ENCODE measurements at places on chromosomes 2 and 18. TPM values are rescaled to one million over a fixed set of nuclear protein-coding genes. Genes with fewer than 3 reads are reported as not detected.
A peak's percentile ranks its signal among the peaks of the same experiment; 100 is the strongest.

DNA sequence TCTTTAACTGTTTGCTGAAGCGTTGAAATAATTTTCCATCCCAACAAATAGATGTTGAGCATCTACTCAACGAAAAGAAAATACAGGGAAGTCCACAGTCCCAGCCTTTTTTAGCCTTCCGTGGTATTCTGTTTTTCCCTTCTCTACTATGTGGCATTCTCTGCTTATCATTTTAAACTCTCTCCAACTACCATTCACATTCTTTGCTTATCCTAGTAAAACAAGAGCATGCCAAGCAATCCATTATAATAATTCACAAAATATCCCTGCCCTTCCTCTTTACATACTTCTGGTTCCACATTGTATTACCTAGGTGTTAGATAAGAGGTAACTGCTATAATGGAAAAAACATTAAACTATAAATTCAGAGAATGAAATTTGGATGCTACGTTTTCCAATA is 1.6 kb upstream of the SESTD1 start:
- no peaks in the 10 kb centered on the region for H3K36me3 ChIP-seq
- H3K27me3 ChIP-seq = peaks cover 33% of the 10 kb centered on the region
- H3K4me3 ChIP-seq = no peak overlapping the region

GRCh38 chr2:148049284-148049683 is 28.4 kb downstream of the MBD5 start:
- H3K27me3 ChIP-seq = no peaks in the 10 kb centered on the region
- no peak overlapping the region for H3K27ac ChIP-seq
- H3K4me3 ChIP-seq = no peak overlapping the region
- H3K4me1 ChIP-seq = peaks cover 32% of the 10 kb centered on the region
- DNase-seq = no peak

SPEG gene
- total RNA-seq = 1.1 TPM

HRH4 gene
- 0.43 TPM for total RNA-seq

DNA sequence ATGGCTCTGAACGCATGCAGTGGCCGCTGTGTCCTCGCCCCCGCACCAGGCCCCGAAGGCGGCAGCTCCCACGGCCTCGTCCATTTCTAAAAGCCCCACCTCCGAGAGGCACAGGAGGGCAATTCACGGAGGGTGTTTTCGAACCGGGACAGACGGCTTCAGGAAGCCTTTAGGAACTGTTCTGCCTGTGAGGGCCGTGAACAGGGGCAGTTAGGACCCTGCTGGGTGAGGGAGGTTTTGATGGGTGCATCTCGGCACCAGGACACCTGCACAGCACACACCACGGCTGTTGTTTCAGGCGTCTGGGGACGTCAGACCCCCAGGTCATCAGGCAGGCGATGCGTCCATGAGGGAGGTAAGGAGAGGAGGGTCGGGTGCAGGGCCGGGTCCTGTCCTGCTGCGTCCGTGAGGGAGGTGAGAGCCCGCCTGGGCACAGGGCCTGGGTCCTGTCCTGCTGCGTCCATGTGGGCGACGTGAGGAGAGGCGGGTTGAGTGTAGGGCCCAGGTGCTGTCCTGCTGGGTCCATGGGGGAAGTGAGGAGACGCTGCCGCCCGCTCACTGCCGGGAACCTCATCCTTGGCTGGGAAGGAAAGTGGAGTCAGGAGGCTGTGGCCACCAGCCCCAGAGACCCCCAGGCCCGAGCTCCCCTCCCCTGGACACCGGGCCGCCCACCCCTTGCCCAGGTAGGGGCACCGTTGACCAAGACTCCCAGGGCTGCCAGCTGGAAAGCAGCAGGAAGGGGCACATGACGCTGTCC is 25.5 kb upstream of the KCNG2 start:
- no peak for DNase-seq
- H3K4me3 ChIP-seq = no peak overlapping the region
- H3K27ac ChIP-seq = no peak overlapping the region
- peaks cover 1% of the 10 kb centered on the region for H3K36me3 ChIP-seq

GRCh38 chr2:56185101-56185581 is 1.4 kb downstream of the CCDC85A start:
- no peak overlapping the region for H3K4me3 ChIP-seq
- H3K27me3 ChIP-seq = peaks cover 49% of the 10 kb centered on the region
- DNase-seq = no peak
- H3K27ac ChIP-seq = no peak overlapping the region
- no peaks in the 10 kb centered on the region for H3K36me3 ChIP-seq

GRCh38 chr2:42310007-42310515 is 51.0 kb downstream of the COX7A2L start:
- peaks cover 27% of the 10 kb centered on the region for H3K4me1 ChIP-seq
- H3K27ac ChIP-seq = peak overlapping the region; percentile 47
- peaks cover 27% of the 10 kb centered on the region for H3K36me3 ChIP-seq
- no peak for DNase-seq

GRCh38 chr2:235766278-235766677 is 272.4 kb downstream of the AGAP1 start:
- H3K27me3 ChIP-seq = peaks cover 5% of the 10 kb centered on the region
- H3K36me3 ChIP-seq = no peaks in the 10 kb centered on the region
- H3K4me1 ChIP-seq = peaks cover 2% of the 10 kb centered on the region
- H3K4me3 ChIP-seq = no peak overlapping the region

- DNase-seq = no peak
- H3K4me1 ChIP-seq = no peaks in the 10 kb centered on the region
- H3K27me3 ChIP-seq = peaks cover 6% of the 10 kb centered on the region
- no peaks in the 10 kb centered on the region for H3K36me3 ChIP-seq
- no peak overlapping the region for H3K4me3 ChIP-seq
Observed at GRCh38 chr2:104758199-104758620, 95.7 kb upstream of the POU3F3 start.

Data from activated CD4-positive, alpha-beta memory T cell treated with anti-CD3 and anti-CD28 coated beads for 36 hours (primary cell).